T follicular helper cell (primary cell): ENCODE measurements at places on chromosomes 12 and 14.

DNA sequence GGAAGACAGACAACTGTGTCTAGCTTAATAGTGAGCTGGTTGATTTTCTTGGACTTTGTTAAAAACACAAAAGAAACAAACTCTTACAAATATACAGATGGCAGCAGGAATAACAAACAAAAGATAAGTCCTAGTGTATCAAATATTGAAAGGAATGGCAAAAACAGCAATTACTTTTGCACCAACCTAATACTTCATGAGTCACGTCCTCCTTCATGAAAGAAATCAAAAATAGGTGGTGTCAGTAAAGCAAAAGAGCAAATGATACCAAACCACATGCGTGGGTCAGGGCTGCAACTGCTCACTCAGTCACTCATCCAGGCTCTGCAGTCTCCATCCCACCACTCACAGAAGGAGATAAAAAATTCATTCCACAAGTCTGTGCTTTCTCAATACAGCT is 11.8 kb downstream of the ATG14 start:
- DNase-seq, result no peak

DNA sequence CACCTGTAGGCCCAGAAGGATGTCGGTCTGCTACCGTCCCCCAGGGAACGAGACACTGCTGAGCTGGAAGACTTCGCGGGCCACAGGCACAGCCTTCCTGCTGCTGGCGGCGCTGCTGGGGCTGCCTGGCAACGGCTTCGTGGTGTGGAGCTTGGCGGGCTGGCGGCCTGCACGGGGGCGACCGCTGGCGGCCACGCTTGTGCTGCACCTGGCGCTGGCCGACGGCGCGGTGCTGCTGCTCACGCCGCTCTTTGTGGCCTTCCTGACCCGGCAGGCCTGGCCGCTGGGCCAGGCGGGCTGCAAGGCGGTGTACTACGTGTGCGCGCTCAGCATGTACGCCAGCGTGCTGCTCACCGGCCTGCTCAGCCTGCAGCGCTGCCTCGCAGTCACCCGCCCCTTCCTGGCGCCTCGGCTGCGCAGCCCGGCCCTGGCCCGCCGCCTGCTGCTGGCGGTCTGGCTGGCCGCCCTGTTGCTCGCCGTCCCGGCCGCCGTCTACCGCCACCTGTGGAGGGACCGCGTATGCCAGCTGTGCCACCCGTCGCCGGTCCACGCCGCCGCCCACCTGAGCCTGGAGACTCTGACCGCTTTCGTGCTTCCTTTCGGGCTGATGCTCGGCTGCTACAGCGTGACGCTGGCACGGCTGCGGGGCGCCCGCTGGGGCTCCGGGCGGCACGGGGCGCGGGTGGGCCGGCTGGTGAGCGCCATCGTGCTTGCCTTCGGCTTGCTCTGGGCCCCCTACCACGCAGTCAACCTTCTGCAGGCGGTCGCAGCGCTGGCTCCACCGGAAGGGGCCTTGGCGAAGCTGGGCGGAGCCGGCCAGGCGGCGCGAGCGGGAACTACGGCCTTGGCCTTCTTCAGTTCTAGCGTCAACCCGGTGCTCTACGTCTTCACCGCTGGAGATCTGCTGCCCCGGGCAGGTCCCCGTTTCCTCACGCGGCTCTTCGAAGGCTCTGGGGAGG is at the start of gene LTB4R:
Gene LTB4R, plus strand, starts transcription at position 857 of the 959 bp plus-strand sequence. CDS start 4,150 bp downstream, outside the sequence.
- DNase-seq, result peak; percentile 43

DNA sequence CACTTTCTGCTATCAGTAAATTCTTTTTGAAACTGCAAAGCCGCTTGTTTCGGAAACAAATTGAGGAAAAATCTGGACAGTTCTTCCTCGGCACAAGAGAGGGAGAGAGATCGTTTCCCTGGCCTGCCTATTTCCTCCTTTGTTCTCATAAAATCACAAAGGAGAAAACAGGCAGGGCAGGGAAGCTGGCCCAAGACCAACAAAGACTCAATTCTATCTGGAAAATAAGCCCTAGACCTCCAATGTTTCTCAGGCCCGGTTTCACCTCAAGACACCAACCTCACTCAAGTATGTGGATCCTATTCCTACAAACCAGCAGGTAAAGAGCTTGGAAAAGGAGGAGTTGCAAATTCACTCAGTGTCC is 19.5 kb downstream of the DICER1 start:
- DNase-seq, result no peak

DNA sequence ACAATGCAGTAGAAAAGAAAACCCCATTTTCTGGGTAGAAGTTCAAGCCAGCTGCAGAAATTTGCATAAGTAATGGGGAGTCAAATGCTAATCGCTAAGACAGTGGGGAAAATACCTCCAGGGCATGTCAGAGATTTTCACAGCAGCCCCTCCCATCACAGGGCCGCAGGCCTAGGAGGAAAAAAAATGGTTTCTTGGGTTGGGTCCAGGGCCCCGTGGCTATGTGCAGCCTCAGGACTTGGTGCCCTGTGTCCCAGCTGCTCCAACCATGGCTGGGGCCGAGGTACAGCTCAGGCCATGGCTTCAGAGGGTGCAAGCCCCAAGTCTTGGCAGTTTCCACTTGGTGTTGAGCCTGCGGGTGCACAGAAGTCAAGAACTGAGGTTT is 14.6 kb downstream of the OR10P1 start:
- DNase-seq, result no peak

DNA sequence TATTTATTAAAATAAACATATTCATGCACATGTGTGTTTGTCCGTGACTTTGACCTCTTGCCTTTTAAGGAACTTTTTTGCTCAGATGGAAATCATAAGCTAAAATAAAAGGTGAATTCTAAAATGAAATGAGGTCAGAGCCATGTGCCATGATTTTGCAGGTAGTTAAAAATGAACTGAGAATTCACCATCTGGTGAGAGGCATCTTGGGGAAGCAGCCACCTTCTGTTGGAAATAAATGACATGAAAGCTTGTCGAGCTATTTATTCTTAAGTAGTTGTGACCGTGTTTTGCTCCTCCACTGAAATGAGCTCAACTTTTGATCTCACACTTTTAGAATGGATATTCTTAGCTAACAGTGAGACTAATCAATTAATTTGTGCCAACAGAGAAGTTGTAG is 56.8 kb upstream of the CNOT2 start:
- no peak for DNase-seq

DNA sequence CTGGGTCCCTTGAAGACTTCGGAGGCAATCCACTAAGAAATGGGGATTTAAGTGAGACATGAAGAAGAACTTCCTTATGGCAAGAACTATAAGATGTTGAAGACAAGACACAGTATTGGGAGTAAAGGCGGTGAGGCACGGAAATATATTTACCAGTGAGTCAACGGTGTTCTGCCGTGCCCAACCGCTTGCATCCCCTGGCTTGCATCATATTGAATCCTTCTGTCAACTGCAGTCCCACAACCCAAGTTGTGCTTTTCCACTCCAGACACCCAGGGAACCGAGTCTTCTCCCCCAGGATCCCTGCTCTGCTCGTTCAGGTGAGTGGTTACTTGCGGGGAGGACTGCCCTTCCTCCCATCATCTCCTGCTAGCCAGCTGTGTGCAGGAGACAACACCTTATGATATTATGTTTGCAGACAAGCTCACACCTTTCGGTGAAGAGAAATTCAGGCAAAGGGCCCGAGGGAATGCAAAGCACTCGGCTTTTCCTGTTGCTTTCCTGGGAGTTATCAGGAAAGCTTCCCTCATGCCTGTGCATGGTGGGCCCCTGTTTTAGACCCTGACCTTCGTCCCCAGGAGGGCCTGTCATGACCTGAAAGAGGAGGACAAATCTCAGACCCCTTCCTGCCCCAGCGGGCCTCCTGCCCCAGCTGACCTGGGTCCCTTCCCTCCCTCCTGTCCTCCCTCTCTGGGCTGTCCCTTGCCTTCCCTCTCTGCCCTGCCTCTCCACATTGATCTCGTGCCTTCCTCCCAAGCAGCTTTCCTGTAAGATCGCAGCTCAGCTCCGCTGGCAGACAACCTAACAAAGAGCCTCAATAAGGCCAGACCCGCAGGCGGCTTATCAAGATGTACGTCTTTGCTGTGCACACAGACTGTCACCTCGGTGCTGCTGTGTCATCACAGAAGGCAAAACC is 4.3 kb upstream of the LRTM2 start:
- no peak for DNase-seq
